Activated CD4-positive, alpha-beta memory T cell treated with anti-CD3 and anti-CD28 coated beads for 36 hours (primary cell): ENCODE measurements at places on chromosomes 12 and 14. TPM values are rescaled to one million over a fixed set of nuclear protein-coding genes. Genes with fewer than 3 reads are reported as not detected.

Gene WNT5B
- not detected for total RNA-seq

Gene EPYC
- not detected for total RNA-seq

Gene CLEC4D
- total RNA-seq: not detected

Gene KDM5A
- 63.5 TPM for total RNA-seq
